ENCODE measurements at places on chromosomes 1 and 21. TPM values are rescaled to one million over a fixed set of nuclear protein-coding genes. Genes with fewer than 3 reads are reported as not detected.

Gene RIPPLY3
- not detected for polyA plus RNA-seq

Gene FLG2
- polyA plus RNA-seq, result not detected

Gene BNIPL
- not detected for polyA plus RNA-seq

Gene S100A14
- polyA plus RNA-seq, result not detected

Gene PDPN
- not detected for polyA plus RNA-seq

- no peaks in the 10 kb centered on the region for H3K4me1 ChIP-seq
- no peak for DNase-seq
- H3K27ac ChIP-seq, result no peak overlapping the region
Measured at GRCh38 chr1:106944721-106945120, 111.8 kb upstream of the PRMT6 start.

- no peak overlapping the region for H3K4me3 ChIP-seq
- no peaks in the 10 kb centered on the region for H3K4me1 ChIP-seq
- DNase-seq, result no peak
- peaks cover 5% of the 10 kb centered on the region for H3K27me3 ChIP-seq
- no peaks in the 10 kb centered on the region for H3K36me3 ChIP-seq
Measured at GRCh38 chr1:214272964-214273533, 7.9 kb upstream of the SMYD2 start.

- H3K4me1 ChIP-seq, result peaks cover 4% of the 10 kb centered on the region
- peaks cover 3% of the 10 kb centered on the region for H3K27me3 ChIP-seq
- no peak for DNase-seq
- no peak overlapping the region for H3K27ac ChIP-seq
Measured at GRCh38 chr1:160706526-160707235, 4.9 kb downstream of the CD48 start.

DNA sequence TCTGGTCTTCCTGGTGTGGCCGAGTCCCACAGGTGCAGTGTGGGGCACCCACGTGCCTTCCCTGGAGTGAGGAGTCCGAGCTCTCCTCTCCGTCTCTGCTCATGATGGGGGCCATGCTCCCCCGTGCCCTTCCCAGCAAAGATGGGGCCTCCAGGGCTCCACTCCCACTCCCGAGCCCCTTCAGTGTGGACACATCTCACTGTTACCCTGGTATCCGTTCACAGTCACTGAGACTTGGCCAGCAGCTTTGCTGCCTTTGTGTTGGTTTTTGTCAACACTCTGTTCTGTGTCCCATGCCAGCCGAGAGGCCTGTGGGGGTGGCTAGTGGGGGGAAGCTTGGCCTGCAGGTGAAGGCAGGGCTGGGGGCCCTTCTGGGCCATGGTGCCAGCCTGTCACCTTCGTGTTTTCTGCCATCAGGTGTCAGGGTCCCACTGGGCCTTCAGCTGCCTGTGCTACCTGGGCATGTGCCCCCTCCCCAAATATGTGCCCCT is 46.9 kb upstream of the POFUT2 start:
- H3K27me3 ChIP-seq, result peaks cover 4% of the 10 kb centered on the region
- DNase-seq, result no peak
- H3K4me3 ChIP-seq, result no peak overlapping the region
- H3K27ac ChIP-seq, result no peak overlapping the region

- H3K4me1 ChIP-seq, result no peaks in the 10 kb centered on the region
- H3K36me3 ChIP-seq, result no peaks in the 10 kb centered on the region
- H3K4me3 ChIP-seq, result no peak overlapping the region
- no peak for DNase-seq
Measured at GRCh38 chr21:34274001-34274400, 89.8 kb upstream of the KCNE2 start.

- peaks cover 16% of the 10 kb centered on the region for H3K36me3 ChIP-seq
- no peaks in the 10 kb centered on the region for H3K27me3 ChIP-seq
- H3K4me1 ChIP-seq, result no peaks in the 10 kb centered on the region
- peak overlapping the region; percentile 16 for H3K27ac ChIP-seq
- no peak overlapping the region for H3K4me3 ChIP-seq
- DNase-seq, result no peak
Measured at GRCh38 chr1:19625291-19625937, 18.7 kb upstream of the NBL1 start.

GRCh38 chr1:203657748-203658134 is 31.1 kb downstream of the ATP2B4 start:
- H3K36me3 ChIP-seq, result peaks cover 8% of the 10 kb centered on the region
- no peak for DNase-seq
- H3K27me3 ChIP-seq, result peaks cover 2% of the 10 kb centered on the region
- peak overlapping the region; percentile 80 for H3K4me3 ChIP-seq
- H3K4me1 ChIP-seq, result peaks cover 80% of the 10 kb centered on the region

DNA sequence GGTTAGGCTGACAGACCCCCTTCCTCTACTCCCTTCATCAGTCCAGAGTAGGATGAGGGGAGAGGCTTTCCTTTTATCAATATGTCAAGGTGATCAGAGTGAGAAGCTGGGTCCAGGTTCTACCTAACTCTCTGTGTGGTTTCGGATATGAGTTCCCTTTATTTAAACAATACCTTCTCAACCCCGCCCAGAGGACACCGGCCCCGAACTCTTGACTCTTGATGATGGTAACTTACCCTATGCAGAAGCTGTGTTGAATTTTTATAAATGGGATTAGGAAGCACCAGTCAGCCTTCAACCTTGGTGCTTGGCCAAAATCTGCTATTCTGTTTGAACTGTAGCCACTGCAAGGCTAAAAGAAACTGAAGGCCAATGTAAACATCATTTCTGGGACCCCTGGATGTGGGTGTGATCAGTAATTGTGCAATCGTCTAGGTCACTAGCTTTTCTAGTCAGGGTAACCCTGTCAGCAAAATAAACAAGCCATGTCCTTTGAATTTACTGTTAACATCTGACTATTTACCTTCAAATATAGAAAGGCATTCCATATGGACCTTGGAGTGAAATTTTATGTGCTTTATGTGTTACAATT is 398.3 kb downstream of the SEC16B start:
- no peak overlapping the region for H3K4me3 ChIP-seq
- no peaks in the 10 kb centered on the region for H3K36me3 ChIP-seq
- H3K27me3 ChIP-seq, result no peaks in the 10 kb centered on the region
- H3K4me1 ChIP-seq, result no peaks in the 10 kb centered on the region

GRCh38 chr21:45590726-45591618 is 48.7 kb upstream of the SLC19A1 start:
- no peak overlapping the region for H3K27ac ChIP-seq
- DNase-seq, result no peak
- H3K4me3 ChIP-seq, result no peak overlapping the region
- peaks cover 4% of the 10 kb centered on the region for H3K4me1 ChIP-seq
- H3K27me3 ChIP-seq, result peaks cover 12% of the 10 kb centered on the region
- H3K36me3 ChIP-seq, result no peaks in the 10 kb centered on the region

DNA sequence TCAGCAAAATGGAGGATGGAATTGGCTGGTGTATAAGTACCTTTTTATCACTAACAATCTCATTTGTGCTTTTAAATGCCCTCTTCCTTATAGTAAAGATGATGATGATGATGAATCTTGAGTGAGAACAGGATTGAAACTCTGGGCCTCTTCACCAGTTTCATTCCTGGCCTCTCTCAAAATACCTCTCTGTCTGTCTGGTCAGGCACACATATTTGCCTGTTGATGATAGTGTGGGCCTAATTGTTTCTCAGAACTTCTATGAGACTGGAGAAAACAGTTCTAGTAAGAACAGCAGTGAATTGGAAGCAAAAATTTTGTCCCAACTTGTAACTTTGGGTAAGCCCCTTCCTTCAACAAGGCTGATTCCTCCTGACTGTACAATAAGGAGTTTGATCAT is 94.4 kb upstream of the RGS4 start:
- no peaks in the 10 kb centered on the region for H3K36me3 ChIP-seq
- H3K4me1 ChIP-seq, result no peaks in the 10 kb centered on the region
- DNase-seq, result no peak
- H3K4me3 ChIP-seq, result no peak overlapping the region

DNA sequence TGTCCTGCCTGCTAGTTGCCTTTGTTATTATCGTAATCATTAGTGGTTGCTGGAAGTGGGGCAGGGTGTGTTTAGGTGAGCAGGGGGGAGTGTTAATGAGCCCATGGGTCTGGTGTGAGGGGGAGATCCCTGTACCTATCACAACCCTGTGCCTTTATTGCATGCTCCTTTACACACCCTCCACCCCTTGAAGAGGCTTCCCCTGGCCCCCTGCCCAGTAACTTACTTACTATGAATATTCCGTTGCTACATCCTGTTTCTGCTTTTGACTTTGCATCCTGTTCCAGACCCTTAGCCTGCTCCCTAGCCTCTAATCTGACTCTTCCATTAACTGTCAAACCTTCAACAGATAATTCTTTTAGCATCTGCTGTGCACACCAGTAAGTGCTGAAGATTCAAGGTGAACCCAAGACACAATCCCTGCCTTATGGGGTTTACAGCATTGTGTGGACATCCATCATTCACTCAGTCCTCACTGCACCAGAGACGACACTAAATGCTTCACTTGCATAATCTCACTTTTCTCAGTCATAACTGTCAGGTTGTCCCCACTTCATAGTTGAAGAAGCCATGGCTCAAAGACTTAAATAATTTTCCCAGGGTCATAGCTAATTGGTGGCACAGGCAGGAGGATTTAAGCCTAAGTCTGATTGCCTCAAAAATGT is 47.9 kb downstream of the CDC7 start:
- H3K4me3 ChIP-seq, result peak overlapping the region; percentile 77
- peaks cover 14% of the 10 kb centered on the region for H3K36me3 ChIP-seq
- DNase-seq, result peak; percentile 50
- peaks cover 3% of the 10 kb centered on the region for H3K27me3 ChIP-seq
- peaks cover 100% of the 10 kb centered on the region for H3K4me1 ChIP-seq
- peak overlapping the region; percentile 99 for H3K27ac ChIP-seq

DNA sequence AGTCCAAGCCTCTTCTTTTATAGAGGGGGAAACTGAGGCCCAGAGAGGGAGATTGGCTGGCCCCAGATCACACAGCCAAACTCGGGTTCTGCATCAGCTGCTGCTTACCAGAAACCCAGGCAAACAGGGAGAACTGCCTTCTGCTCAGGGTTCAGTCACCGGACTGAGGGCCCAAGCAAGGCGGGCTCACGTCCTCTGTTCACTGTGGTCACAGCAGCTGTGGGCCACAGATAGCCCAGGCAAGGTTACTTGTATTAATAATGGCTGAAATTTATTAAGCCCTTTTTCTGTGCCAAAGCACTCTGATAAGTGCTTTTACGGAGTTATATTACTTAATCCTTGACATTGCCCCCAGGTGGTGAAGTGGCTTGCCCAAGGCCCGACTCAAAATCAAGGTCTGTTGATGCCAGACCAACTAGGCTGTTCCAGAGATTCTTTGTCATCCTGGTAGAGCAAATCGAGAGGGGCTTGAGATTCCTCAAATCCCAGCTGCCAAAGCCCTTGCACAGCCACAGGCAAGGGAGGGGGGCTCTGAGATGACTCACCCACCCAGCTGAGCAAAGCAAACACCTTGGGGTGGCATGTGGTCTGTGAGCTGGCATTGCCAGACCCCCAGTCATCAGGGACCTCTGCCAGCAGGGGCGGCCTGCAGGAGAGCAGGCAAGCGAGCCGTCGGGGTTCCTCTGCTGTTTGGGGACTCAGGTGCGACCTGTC is 36.5 kb downstream of the EPHB2 start:
- DNase-seq, result no peak
- no peaks in the 10 kb centered on the region for H3K27me3 ChIP-seq
- no peak overlapping the region for H3K4me3 ChIP-seq
- no peaks in the 10 kb centered on the region for H3K36me3 ChIP-seq
- H3K27ac ChIP-seq, result no peak overlapping the region

DNA sequence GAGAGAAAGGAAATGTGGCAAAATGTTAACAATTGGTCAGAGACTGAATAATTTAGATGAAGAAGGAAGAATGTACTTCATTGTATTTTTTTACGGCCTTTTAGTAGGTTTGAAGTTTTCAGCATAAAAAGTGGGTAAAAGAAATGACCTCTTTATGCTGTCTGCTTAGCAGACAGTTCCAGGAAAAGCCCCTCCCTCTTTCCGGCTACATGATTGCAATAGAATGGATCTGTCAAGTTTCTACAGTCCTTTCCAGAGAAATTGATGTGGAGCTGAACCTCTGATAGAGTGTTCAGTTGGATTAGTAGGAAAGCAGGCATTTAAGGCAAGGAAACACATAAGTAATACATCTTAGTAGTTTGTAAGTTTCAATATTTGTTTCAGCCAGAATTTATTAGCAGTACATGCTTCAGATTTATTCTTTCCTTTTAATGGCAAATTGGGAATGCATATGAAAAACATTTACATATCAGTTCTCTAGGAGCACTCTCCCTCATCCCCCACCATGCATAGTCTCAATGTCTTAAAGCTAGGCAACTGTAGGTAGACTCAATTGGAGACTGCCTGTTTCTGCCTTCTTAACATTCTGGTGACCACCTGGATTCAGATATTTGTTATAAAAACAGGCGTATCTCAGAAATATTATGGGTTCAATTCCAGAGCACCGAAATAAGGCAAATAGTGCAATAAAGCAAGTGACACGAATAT is 36.4 kb downstream of the HS2ST1 start:
- no peak for DNase-seq
- no peaks in the 10 kb centered on the region for H3K27me3 ChIP-seq
- H3K4me1 ChIP-seq, result peaks cover 6% of the 10 kb centered on the region
- no peaks in the 10 kb centered on the region for H3K36me3 ChIP-seq

DNA sequence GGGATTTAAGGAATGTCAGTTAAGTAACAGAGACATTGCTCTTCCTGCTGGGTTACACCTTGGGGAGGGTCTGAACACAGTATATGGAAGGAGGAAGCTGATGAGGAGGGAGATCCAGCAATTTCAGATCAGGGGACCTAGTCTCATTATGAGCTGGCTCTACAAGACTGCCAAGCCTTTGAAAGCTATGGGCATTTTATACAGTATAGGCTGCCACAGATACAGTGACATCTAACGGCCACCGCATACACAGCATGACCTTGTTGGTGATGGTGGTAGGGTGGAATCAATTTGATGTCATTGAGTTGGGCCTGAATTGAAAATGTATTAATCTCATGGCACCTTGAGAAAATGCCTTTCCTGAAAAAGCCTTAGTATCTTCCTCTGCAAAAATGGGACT is 22.6 kb upstream of the ZP4 start:
- H3K27ac ChIP-seq, result no peak overlapping the region
- no peaks in the 10 kb centered on the region for H3K4me1 ChIP-seq
- DNase-seq, result no peak
- no peak overlapping the region for H3K4me3 ChIP-seq

GRCh38 chr1:6041432-6042062 is 4.1 kb upstream of the KCNAB2 start:
- H3K27ac ChIP-seq, result peak overlapping the region; percentile 24
- H3K36me3 ChIP-seq, result no peaks in the 10 kb centered on the region
- H3K27me3 ChIP-seq, result peaks cover 5% of the 10 kb centered on the region
- peak overlapping the region; percentile 17 for H3K4me3 ChIP-seq
- no peak for DNase-seq
- peaks cover 41% of the 10 kb centered on the region for H3K4me1 ChIP-seq

DNA sequence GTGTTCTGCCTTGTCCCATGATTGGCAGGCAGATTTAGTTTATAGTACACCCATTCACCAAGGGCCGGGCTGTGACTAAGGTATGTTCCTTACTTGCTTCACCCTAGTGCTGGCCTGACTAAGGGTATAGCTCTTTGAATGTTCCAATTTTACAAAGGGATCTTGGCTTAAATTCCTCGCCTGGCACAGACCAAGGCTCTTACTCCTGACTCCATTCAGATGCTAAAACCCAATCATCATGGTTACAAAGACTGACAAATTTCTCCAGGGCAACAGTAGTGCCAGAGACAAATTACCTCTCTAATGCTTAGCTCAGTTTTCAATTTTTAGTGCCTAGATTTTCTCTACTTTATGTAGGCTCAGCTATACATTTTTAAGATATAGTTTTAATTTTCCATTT is 11.5 kb upstream of the C1orf53 start:
- H3K4me3 ChIP-seq, result no peak overlapping the region
- no peaks in the 10 kb centered on the region for H3K36me3 ChIP-seq
- H3K27me3 ChIP-seq, result peaks cover 8% of the 10 kb centered on the region
- no peaks in the 10 kb centered on the region for H3K4me1 ChIP-seq
- H3K27ac ChIP-seq, result no peak overlapping the region

GRCh38 chr1:155320252-155320651 is 442 bp upstream of the RUSC1 start:
- H3K4me3 ChIP-seq, result peak overlapping the region; percentile 75
- no peak for DNase-seq
- H3K27me3 ChIP-seq, result peaks cover 3% of the 10 kb centered on the region
- H3K4me1 ChIP-seq, result peaks cover 13% of the 10 kb centered on the region
- peak overlapping the region; percentile 41 for H3K27ac ChIP-seq
- peaks cover 8% of the 10 kb centered on the region for H3K36me3 ChIP-seq

Data from immature natural killer cell (primary cell).